Renal pelvis (tissue), 12 donors: ENCODE measurements at places on chromosomes 11 and 22.

GRCh38 chr22:37502342-37503182 lies 16.4 kb upstream of the MFNG start:
- no peak for DNase-seq

DNA sequence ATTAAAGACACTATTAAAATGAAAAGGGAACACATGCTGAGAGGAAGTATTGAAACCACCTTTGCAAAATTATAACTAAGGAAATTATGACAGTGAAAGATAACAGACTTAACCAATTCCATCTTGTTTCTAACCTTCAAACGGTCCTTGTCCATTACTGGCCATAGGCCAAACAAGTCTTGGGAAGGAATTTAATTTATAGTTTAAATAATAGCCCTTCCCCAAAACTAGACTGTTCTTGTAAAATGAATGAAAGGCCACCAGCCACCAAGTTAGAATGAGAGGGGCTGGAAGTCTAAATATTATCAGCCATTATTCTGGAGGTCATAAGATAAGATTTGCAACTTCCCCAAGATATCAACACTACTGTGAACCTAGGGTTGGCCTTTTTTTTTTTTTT lies 1.8 kb upstream of the TALDO1 start:
- no peak for DNase-seq

GRCh38 chr11:112693781-112694180 lies 267.4 kb upstream of the NCAM1 start:
- DNase-seq: no peak

GRCh38 chr22:26780521-26780920 lies 123.1 kb downstream of the MIAT start:
- DNase-seq: no peak

DNA sequence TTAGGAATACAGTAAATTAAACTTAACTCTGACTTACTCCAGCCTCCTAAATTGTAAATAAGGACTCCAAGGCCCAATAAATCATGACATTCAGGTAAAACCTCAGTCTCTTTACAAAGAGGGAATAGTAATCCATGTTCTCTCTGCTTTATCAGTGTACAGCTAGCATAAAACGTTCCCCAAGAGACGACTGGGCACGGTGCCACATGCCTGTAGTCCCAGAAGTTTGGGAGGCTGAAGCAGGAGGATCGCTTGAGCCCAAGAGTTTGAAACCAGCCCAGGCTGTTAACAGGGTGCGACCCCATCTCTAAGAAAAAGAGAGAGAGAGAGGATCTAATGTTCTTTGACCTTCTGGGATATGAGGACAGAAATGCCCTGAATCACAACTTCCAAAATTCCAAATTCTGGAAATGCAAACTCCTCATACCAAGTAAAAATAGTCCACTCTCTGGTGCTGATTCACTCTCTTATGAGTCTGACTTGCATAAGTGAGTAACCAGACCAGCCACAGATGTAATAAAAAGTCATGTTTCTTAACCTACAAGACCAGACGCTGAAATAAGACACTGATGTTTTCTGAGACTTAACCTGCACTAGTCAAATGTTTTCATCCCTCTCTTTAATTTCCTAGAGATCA lies 25.5 kb downstream of the NNMT start:
- DNase-seq: no peak

GRCh38 chr11:127226380-127226779 lies 225.8 kb upstream of the KIRREL3 start:
- DNase-seq: no peak

DNA sequence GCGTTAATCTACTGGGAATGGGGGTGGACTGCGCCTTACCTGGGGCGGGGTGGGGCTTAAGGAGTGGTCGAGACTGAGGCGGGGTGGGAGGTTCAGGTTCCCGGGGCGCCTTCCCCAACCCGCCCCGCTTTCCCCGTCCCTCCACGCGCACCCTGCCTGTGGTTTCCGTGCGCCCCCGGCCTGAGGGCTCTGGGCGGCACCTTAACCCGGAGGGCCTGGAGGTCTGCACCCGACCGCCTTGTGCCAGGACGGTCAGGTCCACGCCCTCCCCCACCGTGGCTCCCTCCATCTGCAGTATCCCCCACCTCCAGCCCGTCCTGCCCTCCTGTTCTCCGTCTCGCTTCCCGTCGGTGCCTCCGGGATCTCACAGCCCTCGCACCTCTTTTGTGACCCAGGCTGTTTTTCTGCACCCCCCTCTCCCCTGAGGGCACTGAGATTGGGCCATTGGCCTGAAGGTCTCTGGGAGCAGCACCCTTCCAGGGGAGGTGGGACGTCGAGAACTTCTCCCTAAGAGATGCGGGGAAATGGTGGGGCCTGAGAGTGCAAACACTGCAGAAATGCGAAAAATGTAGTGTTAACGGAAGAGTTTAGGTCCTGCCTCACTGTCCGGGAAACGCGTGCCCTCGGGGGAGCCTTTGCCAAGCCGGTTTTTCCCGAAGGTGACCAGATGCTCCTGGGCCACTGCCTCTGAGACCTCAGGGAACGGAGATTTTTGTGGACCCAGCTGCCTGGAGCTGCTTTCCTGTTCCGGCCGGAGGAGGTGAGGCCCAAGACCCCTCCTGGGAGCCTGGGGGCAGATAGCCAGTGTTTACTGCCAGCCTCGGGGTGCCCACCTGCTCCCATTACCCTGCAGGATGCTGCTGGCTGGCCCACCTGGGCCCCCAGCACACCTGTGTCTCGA lies 1.2 kb upstream of the ASCL2 start:
- no peak for DNase-seq

GRCh38 chr11:129814244-129815014 lies 1.2 kb upstream of the TMEM45B start:
- no peak for DNase-seq

- no peak for DNase-seq
These were observed 36.0 kb upstream of the OR4B1 start for GRCh38 chr11:48180627-48181026.

GRCh38 chr11:32427616-32427934 lies 7.8 kb downstream of the WT1 start:
- DNase-seq: no peak

DNA sequence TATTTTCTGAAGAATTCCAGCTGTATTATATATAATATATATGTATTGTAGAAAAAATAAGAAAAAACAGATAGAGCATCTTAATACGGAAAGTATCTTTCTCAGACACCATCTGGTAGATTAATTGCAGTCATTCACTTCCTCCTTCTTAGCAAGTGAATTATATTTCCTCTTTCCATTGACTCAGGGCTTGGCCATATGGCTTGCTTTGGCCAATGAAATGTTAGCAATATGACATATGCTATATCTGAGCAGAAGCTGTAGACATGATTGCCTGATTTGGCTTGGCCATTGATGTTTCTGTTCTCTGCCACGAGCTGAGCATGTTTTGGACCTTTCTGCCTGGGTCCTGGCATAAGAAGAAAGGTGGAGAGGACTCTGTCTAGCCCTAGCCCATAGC lies 34.4 kb upstream of the ZBED5 start:
- DNase-seq: no peak

- no peak for DNase-seq
These were observed 447.3 kb downstream of the NTM start for GRCh38 chr11:131817687-131818188.

DNA sequence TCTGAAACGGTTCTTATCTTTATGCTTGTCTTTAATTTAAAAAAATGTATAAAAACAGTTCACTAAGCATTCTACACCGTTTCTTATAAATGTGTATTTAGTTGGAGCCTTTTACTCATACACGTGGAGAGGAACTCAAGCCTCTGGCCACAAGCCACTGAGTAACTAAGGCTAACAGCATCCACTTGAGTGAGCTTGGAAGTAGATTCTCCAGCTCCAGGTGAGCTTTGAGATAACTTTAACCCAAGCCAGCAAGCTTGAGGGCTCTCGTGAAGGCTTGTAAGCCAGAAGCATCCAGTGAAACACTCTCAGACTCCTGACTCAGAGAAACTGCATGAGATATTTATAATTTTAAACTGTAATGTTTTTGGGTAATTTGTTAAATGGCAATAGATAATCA lies 82.6 kb downstream of the ARHGAP20 start:
- DNase-seq: no peak

GRCh38 chr22:50532824-50533796 lies 3.3 kb upstream of the TYMP start:
- DNase-seq: no peak

GRCh38 chr11:26983645-26984044 lies 10.3 kb upstream of the FIBIN start:
- no peak for DNase-seq

- DNase-seq: no peak
These were observed 151.6 kb upstream of the BLID start for GRCh38 chr11:122267602-122268001.

DNA sequence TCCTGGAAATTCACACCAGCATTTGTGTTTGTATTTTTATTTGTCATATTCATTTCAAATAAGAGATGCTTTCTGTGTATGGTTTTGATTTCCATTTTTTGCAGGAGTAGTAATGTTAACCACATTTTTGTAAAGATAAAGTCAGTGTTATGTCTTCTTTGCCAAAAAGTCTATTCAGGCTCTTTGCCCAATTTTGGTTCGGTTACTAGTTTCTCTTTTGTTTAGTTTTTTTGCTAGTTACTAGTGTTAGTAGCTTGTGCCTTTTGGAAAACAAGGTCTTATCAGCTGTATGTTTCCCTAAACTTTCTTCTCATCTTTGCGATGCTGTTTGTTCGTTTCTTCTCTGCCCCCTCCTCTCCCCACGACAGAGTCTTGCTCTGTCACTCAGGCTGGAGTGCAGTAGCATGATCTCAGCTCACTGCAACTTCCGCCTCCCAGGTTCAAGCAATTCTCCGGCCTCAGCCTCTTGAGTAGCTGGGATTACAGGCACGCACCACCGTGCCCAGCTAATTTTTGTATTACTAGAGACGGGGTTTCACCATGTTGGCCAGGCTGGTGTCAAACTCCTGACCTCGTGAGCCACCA lies 112.3 kb upstream of the GRK3 start:
- DNase-seq: no peak

- DNase-seq: no peak
These were observed 11.7 kb upstream of the MYH9 start for GRCh38 chr22:36399472-36399778.

DNA sequence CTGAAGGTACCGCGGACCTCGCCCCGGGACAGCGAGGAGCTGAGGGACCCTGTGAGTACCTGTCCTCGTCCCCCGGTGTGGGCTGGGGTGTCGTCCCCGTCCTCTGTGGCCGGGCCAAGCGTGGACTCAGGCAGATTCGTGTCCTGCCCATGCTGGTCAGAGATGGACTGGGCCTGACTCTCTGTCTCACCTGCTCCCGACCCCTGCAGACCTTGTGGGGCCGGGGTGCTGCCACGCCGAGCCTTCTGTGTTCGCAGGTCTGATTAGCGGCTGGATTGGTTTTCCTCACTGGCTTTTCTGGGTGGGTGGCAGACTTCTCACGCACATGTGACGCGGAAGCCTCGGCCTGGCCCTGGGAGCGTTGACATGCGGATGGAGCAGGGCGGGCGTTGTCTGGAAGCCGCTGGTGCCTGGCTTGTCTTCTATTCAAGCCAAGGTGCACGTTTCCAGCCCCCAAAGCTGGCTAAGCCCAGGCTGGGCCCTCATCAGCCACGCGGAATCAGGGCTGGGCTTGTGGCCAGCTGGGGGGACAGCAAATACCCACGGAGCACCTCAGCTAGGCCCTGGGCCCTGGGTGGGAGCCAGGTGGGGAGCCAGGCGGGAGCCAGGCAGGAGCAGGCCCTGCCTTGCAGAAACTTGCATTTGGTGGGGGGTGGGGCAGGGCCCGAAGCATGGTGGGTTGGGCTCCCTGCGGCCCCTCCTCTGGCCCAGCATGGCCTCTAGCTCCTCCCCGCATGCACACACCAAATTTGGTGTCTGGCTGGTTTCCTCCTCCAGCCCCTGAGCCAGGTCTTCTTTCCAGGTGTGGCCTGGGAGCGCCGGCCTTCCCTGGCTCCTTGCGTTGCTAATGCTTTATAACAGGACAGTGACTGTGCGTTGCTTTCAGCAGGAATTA lies 7.0 kb downstream of the GRAMD4 start:
- no peak for DNase-seq

DNA sequence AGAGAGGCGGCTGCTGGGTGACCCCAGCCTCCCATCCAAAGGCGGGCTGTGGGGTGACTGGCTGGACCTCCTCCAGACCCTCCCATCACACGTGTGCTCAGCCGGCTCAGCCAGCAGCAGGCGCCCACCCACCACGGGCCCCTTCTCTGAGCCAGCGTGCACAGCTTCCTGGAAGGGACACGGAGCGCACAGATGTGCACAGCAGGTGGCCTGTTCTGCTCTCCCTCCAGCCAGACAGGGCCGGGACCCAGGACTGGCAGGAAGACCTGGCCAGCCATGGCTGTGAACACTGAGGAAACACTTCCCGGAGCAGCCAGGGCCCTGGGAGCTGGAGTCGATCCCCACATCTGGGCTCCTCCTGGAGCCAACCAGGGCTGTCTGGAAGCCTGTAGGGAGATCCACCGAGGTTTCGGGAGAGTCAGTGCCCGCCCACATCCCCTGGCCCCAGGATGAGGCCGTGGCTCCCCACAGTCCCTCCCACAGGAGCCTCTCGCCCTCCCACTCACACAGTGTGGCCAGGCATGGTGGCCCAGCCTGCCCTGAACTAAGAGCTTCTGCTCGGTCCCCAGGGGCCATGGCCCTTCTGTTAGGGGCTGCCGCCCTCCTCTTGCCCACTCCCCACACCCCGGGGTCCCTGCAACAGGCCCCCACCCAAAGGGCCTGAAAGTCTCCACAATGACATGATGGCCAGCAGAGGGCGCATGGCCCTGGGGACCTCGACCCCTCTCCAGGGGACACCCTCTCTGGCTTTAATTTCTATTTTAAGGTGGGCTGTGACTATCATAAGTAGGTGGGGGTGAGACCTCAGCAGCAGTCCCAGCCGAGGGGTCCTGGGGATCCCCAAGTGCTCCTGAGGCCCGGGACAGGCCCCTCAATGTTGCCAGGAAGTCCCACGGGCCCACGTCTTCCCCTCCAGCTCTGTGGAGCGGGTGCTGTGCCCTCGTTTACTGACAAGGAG lies 90.6 kb upstream of the FGF3 start:
- no peak for DNase-seq

DNA sequence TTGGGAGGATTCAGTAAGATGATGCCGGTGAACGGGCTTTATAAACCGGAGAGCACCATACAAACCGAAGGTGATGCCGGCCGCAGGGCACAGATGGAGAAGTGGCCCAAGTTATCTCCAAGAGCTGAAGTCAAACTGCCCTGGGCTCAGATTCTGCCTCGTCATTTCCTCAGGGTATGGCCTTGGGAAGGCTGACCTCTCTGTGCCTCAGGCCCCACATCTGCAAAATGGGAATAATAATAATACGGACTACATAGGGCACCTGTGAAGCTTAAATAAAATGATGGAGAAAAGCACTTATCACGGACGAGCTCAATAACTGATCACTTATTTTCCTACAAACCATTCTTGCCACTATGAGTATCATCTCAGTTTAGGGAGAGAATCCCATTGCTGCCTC lies 29.9 kb downstream of the DSCAML1 start:
- DNase-seq: no peak

GRCh38 chr11:123719452-123719851 lies 22.0 kb downstream of the ZNF202 start:
- DNase-seq: no peak
